ENCODE measurements at places on chromosomes 16 and 17.

GRCh38 chr17:38469875-38470274, 41.6 kb downstream of the ARHGAP23 start:
- no peak for DNase-seq

- no peak for DNase-seq
Measured at GRCh38 chr16:77387815-77388209, 47.0 kb downstream of the ADAMTS18 start.

- no peak for DNase-seq
Measured at GRCh38 chr16:54968011-54968410, 37.3 kb downstream of the IRX5 start.

- no peak for DNase-seq
Measured at GRCh38 chr16:70714581-70715054, 28.8 kb upstream of the MTSS2 start.

GRCh38 chr17:47605011-47605410, 44.7 kb upstream of the KPNB1 start:
- no peak for DNase-seq

GRCh38 chr16:51522902-51523301, 371.8 kb upstream of the SALL1 start:
- DNase-seq = no peak

DNA sequence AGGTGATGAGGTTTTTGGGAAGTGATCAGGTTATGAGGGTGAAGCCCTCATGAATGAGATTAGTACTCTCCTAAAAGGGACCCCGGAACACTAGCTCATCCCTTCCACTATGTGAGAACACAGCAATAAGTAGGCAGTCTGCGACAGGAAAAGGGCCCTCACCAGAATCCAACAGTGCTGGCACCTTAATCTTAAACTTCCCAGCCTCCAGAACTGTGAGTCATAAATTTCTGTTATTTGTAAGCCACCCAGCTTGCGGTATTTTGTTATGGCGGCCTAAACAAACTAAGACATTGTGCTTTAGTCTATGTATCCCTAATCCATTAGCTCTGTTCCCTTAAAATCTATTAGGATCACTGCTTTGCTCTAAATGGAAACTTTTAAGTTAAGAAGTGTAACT, 8.5 kb downstream of the SLFN12 start:
- DNase-seq = no peak

Measured in HTR-8/SVneo (cell line).